ENCODE measurements at places on chromosomes 7 and 10.

DNA sequence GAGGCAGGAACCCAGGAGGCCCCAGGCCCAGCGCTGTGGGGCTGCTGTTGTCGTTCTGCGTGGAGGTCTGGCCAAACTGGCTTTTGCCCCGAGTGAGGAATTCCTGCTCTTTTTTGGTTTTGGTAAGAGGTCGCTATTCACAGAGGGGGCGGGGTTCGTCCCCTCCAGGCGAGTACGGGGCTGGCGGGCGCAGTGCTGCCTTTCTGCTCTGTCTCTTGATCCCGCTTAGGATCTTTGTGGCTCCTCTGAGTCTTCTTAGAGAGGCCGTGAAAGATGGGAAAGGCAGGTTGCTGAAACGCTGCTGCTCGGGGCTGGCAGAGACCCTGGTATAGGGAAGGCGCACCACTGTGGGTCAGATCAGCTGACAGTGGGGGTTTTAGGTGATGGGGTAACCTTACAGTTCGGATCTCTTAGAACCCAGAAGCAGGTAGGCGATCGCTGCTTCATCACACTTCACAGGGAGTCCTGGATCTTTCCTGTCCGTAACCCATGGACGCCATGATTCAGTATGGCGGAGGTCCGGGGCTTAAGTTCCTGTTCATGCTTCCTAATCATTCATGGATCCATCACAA, 136.7 kb downstream of the KIF20B start:
- no peak overlapping the region for H3K27ac ChIP-seq
- no peaks in the 10 kb centered on the region for H3K36me3 ChIP-seq
- no peaks in the 10 kb centered on the region for H3K27me3 ChIP-seq
- no peak for DNase-seq

GRCh38 chr10:99660662-99661376, 1.5 kb downstream of the ENTPD7 start:
- peaks cover 25% of the 10 kb centered on the region for H3K4me1 ChIP-seq
- no peak overlapping the region for H3K4me3 ChIP-seq
- no peaks in the 10 kb centered on the region for H3K27me3 ChIP-seq
- H3K36me3 ChIP-seq, result peaks cover 25% of the 10 kb centered on the region
- H3K27ac ChIP-seq, result peak overlapping the region; percentile 49

DNA sequence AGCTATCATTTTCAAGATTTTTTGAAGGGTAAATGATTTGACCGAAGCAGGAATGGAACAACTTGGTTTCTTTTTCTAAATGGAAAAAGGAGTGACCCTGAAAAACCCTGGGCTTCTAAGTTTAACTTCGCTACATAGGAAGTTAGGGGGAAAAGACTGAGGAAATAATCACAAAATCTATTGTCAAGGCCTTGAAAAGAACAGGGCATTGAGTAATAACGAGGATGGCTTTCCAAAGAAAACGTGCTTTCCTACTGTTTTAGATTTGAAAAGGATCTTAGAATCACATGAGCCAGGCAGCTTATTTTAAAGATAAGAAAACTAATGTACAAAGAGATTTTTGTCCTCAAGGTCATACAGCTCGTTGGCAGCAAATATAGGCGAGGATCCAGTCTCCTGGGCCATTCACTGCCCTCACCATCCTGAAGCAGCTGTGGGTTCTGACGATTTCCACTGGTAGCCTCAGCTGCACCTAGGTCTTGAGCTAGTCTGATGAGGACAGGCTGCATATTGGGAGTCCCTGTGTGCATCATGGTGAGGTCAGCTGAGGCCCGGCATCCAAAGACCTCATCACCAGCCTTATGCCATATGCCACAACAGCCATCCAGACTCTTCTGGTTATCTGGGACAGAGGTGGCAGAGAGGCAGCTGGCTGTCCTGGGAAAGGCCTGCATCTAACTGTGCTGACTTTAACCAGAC, 384.7 kb upstream of the NRP1 start:
- no peak for DNase-seq
- H3K36me3 ChIP-seq, result no peaks in the 10 kb centered on the region
- H3K4me1 ChIP-seq, result peaks cover 13% of the 10 kb centered on the region
- no peak overlapping the region for H3K4me3 ChIP-seq
- H3K27me3 ChIP-seq, result no peaks in the 10 kb centered on the region

- H3K27ac ChIP-seq, result peak within 1 kb of the TSS; percentile 92
- peak; percentile 56 for DNase-seq
- H3K27me3 ChIP-seq, result no peaks in the 10 kb centered on the region
- peak within 1 kb of the TSS; percentile 95 for H3K4me3 ChIP-seq
- peaks cover 12% of the 10 kb centered on the region for H3K36me3 ChIP-seq
Measured at GRCh38 chr7:29989257-29989995, at the start of gene SCRN1. TSS of gene SCRN1 (minus strand) at chr7:29989801. CDS start at chr7:29969067, 20,734 bp downstream.

DNA sequence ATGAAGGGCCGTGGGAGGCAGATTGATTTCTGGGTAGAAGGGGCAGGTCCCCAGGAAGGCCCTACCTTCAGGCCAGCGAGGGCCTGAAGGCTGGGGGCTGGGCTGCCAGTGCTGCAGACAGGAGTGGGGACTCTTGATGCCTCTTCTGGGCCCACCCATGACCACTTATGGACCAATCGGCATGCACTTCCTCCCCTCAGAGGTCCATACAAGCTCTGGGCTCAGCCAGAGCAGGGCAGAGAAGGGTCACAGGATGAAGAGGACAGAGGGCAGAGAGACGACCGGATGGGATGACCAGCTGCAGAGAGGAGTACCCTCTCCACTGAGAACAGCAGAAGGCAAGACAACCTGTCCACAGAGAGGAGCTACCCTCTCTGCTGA, 120.1 kb downstream of the DYNC2I1 start:
- peaks cover 6% of the 10 kb centered on the region for H3K4me1 ChIP-seq
- no peak for DNase-seq
- no peaks in the 10 kb centered on the region for H3K36me3 ChIP-seq
- no peak overlapping the region for H3K27ac ChIP-seq
- H3K4me3 ChIP-seq, result peak overlapping the region; percentile 27

- no peaks in the 10 kb centered on the region for H3K4me1 ChIP-seq
- no peaks in the 10 kb centered on the region for H3K36me3 ChIP-seq
- no peaks in the 10 kb centered on the region for H3K27me3 ChIP-seq
- no peak overlapping the region for H3K27ac ChIP-seq
- H3K4me3 ChIP-seq, result no peak overlapping the region
- no peak for DNase-seq
Measured at GRCh38 chr7:129773328-129773731, 161.8 kb downstream of the NRF1 start.

DNA sequence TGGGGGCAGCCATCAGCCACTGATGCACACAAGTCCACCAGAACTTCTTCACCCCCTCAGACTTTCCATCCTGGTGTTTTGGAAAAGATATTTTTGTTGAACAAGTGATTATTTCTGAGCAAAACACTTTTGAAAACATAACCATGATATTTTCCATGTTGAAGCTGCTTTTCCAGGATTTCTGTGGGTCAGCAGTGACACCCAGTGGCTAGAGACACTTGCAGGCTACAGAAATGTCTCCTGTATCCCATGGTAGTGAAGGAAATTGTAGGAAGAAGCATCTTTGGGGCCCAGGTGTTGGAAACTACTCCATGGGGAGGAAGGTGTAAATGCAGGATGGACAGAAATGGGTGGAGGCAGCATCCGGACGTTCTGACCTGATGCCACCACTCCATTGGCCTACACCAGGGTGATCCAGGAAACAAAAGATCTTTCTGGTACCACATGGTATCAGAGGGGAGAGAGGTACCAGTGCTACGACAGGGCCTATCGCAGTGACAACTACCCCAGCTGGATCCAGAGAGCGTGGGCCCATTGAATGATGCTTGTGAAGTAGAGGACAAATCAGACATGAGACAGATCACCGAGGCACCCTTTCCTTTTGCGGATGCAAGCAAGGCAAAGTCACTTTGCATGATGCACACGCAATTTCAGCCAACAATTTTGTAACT, 111.7 kb upstream of the COBL start:
- no peaks in the 10 kb centered on the region for H3K4me1 ChIP-seq
- no peaks in the 10 kb centered on the region for H3K27me3 ChIP-seq
- DNase-seq, result no peak
- H3K36me3 ChIP-seq, result no peaks in the 10 kb centered on the region

DNA sequence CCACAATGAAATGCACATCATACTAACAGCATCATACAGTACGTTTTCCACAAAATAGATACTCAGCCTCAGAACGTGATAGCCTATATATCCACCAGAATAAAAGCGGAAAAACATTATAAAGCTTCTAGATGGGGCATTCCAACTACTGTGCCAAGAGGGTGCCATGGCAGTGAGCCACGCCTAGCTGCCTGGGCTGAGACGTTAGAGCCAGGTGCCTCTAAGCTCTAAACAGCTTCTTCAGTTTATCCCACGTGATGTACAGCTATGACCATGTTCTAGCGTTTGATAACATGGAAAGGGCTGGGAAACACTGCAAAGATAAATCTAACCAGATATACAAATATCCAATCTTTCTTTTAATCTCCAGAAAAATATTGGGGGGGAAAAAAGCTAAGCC, 17.8 kb downstream of the USP6NL start:
- peaks cover 5% of the 10 kb centered on the region for H3K36me3 ChIP-seq
- H3K27me3 ChIP-seq, result no peaks in the 10 kb centered on the region
- no peak overlapping the region for H3K4me3 ChIP-seq

DNA sequence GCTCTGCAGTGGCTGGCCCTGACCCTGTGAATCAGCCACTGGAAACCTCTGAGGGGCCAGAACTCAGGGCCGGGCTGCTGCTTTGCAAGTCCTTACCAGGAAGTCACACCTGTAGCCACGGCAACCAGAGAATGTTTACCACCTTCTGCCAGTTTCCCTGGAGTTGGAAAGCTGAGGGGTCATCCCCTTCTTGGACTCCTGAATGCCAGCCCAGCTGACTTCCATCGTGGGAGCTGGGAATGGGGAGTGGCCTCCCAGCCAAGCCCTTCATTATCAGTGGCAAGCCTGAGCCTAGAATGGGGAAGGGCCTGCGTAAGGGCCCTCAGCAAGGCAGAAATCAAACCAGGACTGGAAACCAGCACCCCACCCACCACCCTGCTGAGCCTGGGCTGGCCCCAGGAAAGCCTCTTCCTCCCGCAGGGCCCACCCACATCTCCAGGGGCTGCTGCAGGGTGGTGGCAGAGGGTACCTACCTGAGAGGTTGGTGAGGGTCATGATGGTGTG, 6.5 kb upstream of the CRHR2 start:
- no peak for DNase-seq
- no peak overlapping the region for H3K4me3 ChIP-seq
- H3K36me3 ChIP-seq, result no peaks in the 10 kb centered on the region
- no peaks in the 10 kb centered on the region for H3K4me1 ChIP-seq
- H3K27me3 ChIP-seq, result peaks cover 19% of the 10 kb centered on the region
- no peak overlapping the region for H3K27ac ChIP-seq

DNA sequence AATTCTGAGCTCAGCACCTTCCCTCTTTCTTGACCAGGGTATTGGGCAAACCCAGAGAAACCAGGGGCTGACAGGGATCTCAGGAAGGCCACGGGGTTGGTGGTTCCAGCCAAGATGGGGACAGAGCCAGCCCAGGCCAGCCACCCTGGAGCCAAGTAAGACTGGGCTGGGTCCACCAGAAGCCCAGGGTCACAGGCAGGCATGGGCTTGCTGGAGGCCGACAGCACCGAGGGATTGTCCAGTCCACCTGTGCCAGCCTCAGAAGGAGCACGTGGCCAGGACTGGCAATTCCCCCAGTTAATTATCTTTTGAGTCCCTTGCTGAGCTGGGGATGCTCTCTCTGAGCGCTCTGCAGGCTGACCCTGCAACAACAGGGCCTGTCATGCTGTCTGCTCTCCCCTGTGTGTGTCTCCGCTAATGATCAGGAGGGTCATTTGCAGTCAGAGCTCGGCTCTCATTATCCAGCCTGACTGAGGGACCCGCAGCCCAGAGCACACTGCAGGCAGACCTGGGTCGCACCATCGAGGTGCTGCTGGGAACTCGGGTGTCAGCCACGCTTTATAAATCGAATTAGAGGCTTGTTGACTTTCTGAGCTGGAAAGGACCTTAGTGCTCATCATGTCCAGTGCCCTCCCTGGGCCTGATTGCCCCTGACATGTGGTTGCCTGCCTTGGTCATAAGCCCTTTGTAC, 69.5 kb upstream of the PPIF start:
- H3K4me3 ChIP-seq, result no peak overlapping the region
- H3K4me1 ChIP-seq, result peaks cover 3% of the 10 kb centered on the region
- DNase-seq, result no peak
- H3K27me3 ChIP-seq, result no peaks in the 10 kb centered on the region
- peaks cover 56% of the 10 kb centered on the region for H3K36me3 ChIP-seq
- H3K27ac ChIP-seq, result no peak overlapping the region

DNA sequence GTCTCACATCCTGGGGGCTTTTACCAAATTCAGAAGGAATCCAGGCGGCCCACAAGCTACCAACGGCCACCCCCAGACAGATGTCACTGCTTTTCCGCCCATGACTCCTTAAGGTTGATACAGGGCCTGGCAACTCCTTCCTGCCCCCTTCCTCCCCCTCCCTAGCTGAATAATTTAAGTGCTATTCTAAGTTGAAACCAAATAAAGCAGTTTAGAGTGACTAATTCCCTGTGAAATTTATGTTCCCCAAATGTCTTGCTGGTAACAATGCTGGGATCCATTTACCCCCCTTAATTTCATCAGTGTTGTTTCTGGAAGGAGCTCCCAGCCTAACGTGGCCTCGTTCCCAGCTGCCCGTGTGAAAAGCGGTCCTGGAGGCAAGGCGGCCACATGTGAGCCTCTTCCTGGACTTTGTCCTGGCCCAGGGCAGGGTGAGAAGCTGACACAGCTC, 109.6 kb downstream of the TMEM130 start:
- no peaks in the 10 kb centered on the region for H3K36me3 ChIP-seq
- H3K27me3 ChIP-seq, result no peaks in the 10 kb centered on the region
- peak overlapping the region; percentile 77 for H3K27ac ChIP-seq
- DNase-seq, result peak; percentile 65
- no peak overlapping the region for H3K4me3 ChIP-seq

DNA sequence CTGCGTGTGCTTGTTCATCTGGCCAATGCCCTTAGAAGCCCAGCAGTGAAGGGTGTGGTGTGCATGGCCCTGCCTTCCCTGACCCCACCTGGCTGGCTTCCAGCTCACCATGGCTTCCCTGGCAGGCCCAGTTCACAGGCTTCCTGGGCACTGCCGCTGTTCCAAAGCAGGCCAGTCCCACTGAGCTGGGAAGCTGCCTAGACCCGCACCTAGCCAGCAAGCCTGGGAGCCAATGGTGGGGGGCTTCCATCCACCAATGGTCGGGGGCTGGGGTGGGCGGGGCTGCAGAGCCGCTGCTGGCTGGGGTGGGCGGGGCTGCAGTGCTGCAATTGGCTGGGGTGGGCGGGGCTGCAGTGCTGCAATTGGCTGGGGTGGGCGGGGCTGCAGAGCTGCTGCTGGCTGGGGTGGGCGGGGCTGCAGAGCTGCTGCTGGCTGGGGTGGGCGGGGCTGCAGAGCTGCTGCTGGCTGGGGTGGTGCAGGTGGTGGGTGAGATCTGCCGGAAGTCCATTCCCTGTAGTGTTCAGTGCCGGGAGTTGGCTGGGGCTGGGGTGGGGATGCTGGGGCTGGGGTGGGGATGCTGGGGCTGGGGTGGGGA, 12.4 kb downstream of the CALY start:
- H3K36me3 ChIP-seq, result no peaks in the 10 kb centered on the region
- H3K4me3 ChIP-seq, result no peak overlapping the region
- no peaks in the 10 kb centered on the region for H3K4me1 ChIP-seq

DNA sequence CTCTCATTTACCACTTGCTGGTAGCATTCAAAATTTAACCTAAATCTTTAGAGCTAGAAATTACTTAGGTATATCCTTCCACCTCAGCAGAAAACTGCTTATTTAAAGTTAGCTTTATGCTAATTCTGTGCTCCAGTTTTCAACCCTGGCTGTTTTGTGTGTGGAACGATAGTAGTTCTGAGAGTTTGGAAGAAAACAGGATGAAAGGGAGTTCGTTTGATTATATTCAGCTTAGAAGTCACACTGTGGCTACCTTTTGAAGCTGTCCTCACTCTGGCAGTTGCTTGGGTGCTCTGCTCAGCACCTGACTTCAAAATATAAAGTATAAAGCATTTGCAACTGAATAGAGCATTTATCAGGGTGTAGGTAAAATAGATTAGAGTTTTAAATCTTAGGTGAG, 2.6 kb upstream of the ASCC1 start:
- H3K4me1 ChIP-seq, result peaks cover 11% of the 10 kb centered on the region
- H3K27ac ChIP-seq, result no peak overlapping the region
- DNase-seq, result no peak
- H3K36me3 ChIP-seq, result peaks cover 8% of the 10 kb centered on the region

Measured in SJSA1 (cell line).